GM12878 (cell line): ENCODE measurements at places on chromosomes 1 and 21.

DNA sequence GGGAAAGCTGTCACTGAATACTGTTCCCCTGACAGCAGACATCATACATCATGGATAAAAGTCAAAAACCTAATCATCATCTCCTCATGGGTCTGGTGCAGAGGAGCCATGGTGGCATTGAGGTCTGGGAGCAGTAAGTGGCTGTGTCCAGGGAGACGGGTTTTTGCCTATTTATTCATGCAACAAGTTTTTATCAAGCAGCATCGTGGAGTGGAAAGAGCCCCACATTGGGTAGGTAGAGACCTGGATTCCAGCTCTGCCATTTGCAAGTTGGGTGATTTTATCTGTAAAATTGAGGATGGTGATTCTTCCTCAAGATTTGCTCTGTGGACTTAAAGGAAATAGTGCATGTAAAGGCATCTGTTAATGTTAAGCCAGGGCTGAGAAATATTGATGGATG lies 4.2 kb downstream of the CACHD1 start:
- no peak for DNase-seq
- no peak overlapping the region for H3K4me3 ChIP-seq

GRCh38 chr1:164703960-164704411 lies 145.0 kb downstream of the PBX1 start:
- no peaks in the 10 kb centered on the region for H3K27me3 ChIP-seq
- H3K4me3 ChIP-seq: no peak overlapping the region
- no peak overlapping the region for H3K27ac ChIP-seq
- no peak for DNase-seq

GRCh38 chr1:234544087-234544579 lies 65.2 kb upstream of the TARBP1 start:
- no peak for DNase-seq
- H3K36me3 ChIP-seq: no peaks in the 10 kb centered on the region
- no peak overlapping the region for H3K4me3 ChIP-seq
- no peaks in the 10 kb centered on the region for H3K4me1 ChIP-seq
- H3K27me3 ChIP-seq: no peaks in the 10 kb centered on the region

DNA sequence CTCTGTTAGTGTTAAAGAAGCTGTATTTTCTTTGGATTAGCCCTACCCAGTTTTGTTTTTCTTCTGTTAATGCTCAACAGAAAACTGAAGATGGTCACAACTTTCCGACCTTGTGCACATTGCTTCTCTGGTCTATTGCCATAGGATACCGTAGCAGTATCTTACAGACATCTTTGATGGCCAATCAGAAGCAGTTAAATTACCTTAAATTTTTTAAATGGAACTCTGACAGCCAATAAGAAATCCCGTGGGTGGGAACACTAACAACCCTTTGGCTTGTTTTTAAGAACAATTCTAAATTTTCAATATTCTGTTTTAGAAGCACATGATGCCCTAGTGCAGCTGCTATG lies 17.2 kb downstream of the NFYC start:
- H3K27me3 ChIP-seq: no peaks in the 10 kb centered on the region
- peaks cover 24% of the 10 kb centered on the region for H3K4me1 ChIP-seq
- H3K27ac ChIP-seq: peak overlapping the region; percentile 82
- peak overlapping the region; percentile 77 for H3K4me3 ChIP-seq
- no peak for DNase-seq

DNA sequence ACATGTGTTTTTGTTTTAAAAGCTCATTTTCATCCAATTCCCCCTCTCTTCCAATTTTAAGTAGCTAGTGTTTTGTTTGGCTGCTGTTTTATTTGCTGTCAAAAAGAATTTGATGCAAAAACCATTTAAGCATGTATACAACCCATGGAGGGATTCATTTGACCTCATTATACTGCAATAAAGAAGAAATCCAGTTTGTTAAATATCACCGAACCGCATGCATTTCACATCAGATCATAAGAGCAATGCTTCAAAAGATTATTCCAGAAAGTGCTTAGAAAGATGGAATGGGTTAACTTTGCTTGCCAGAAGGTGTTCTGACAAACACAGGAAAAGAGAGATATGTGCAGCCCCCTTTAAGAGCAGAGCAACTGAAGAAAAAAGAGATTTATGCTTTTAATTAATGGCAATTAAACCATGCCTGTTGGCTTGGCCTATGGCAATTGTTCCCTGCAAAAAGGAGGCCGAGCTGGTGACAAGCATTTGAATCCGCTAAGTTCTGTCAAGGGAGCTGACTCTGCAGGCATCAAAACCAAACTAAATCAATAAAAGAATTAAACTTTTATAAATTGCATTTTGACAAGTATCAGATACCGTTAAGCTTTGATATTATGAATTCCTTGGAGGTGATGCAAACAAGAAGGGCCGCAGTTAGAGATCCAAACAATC lies 14.4 kb upstream of the BARHL2 start:
- no peaks in the 10 kb centered on the region for H3K4me1 ChIP-seq
- DNase-seq: no peak
- no peaks in the 10 kb centered on the region for H3K36me3 ChIP-seq
- H3K4me3 ChIP-seq: no peak overlapping the region

- H3K36me3 ChIP-seq: no peaks in the 10 kb centered on the region
- DNase-seq: no peak
- H3K27ac ChIP-seq: no peak overlapping the region
- no peaks in the 10 kb centered on the region for H3K4me1 ChIP-seq
- H3K27me3 ChIP-seq: no peaks in the 10 kb centered on the region; the same call in none of the 2 replicates
Measured at GRCh38 chr21:42684109-42684916, 30.9 kb downstream of the PDE9A start.

- H3K4me3 ChIP-seq: no peak overlapping the region
- H3K27ac ChIP-seq: no peak overlapping the region
- no peaks in the 10 kb centered on the region for H3K27me3 ChIP-seq
- H3K4me1 ChIP-seq: peaks cover 6% of the 10 kb centered on the region
- H3K36me3 ChIP-seq: no peaks in the 10 kb centered on the region; the same call in 1 of the 2 replicates
Measured at GRCh38 chr1:3863231-3863935, 6.1 kb downstream of the DFFB start.

GRCh38 chr1:15329104-15329820 lies 80.4 kb upstream of the EFHD2 start:
- no peaks in the 10 kb centered on the region for H3K4me1 ChIP-seq
- H3K4me3 ChIP-seq: no peak overlapping the region
- no peak for DNase-seq
- no peak overlapping the region for H3K27ac ChIP-seq

- H3K27ac ChIP-seq: peak overlapping the region; percentile 85
- peak overlapping the region; percentile 62; the same call in 1 of the 2 replicates for H3K4me3 ChIP-seq
- H3K4me1 ChIP-seq: peaks cover 49% of the 10 kb centered on the region
- no peaks in the 10 kb centered on the region for H3K36me3 ChIP-seq
- no peaks in the 10 kb centered on the region for H3K27me3 ChIP-seq
- no peak for DNase-seq
Measured at GRCh38 chr21:46610018-46610701, 5.3 kb upstream of the S100B start.

DNA sequence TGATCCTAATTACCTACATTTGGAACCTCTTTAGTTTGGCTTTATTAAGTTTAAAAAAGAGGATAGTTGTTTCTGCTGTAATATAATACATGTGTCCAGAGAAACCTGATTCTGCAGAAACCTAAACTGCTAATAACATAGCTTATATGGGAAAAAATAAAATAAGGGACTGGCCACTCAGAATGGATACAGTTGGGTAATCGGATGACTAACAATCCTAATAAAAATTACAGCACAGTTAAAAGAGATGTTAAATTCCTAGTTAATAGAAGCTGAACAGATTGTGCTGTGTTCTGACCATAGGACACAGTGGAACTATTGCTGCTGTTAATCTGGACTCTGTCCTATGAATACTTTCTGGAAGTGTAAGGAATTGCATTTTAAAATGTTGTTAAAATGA lies 16.0 kb downstream of the ARV1 start:
- H3K4me3 ChIP-seq: no peak overlapping the region
- peaks cover 39% of the 10 kb centered on the region for H3K36me3 ChIP-seq
- no peaks in the 10 kb centered on the region for H3K4me1 ChIP-seq
- DNase-seq: no peak

DNA sequence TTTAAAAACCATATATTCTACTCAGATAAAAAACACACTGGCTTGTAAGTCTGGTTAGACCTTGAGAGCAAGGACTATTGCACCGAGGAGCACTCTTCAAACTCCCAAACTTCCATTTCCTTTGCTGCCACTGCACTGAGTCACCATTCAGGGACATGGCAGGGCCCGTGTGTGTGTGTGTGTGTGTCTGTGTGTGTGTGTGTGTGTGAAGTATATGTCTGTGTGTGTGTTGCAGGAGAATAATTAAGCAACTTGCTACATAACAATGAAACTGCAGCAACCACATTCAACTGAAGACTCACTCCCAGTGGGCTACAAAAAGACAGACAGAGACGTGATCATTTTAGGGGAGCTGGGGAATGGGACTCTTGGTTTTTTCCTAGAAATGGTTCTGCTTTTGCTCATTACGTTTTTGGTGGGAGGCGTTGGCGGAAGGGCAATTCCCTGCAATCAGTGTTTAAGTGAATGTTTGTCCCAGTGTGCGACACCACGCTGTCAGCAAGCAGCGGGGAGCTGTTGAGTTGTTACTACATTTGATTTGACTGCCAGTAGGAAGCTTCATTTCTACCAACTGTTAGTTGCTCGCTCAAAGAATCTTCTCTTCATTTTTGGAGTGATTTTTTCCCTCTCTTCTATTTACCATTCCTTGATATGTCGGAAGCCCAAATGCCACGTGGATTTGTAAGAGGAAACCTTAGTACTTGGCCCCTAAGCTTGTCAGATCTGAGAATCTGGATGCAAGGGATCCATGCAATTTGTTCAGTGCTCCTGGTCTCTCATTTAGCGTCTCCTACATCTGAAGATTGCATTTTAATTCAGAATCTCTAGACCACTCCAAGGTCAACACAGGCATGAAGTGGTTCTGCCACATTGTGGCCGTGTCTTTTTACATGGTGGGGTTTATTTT lies 36.1 kb downstream of the ESRRG start:
- no peaks in the 10 kb centered on the region for H3K27me3 ChIP-seq
- H3K4me1 ChIP-seq: no peaks in the 10 kb centered on the region
- no peak for DNase-seq
- H3K4me3 ChIP-seq: no peak overlapping the region
- H3K27ac ChIP-seq: no peak overlapping the region
- no peaks in the 10 kb centered on the region for H3K36me3 ChIP-seq

- H3K4me1 ChIP-seq: peaks cover 6% of the 10 kb centered on the region
- no peak overlapping the region for H3K27ac ChIP-seq
- DNase-seq: peak; percentile 38
- H3K4me3 ChIP-seq: no peak overlapping the region
Measured at GRCh38 chr1:25608488-25609178, 8.0 kb upstream of the MAN1C1 start.

GRCh38 chr1:67634396-67634935 lies 50.5 kb upstream of the GADD45A start:
- H3K27me3 ChIP-seq: peaks cover 2% of the 10 kb centered on the region; the same call in 1 of the 2 replicates
- H3K27ac ChIP-seq: no peak overlapping the region
- H3K4me1 ChIP-seq: no peaks in the 10 kb centered on the region
- H3K4me3 ChIP-seq: no peak overlapping the region

DNA sequence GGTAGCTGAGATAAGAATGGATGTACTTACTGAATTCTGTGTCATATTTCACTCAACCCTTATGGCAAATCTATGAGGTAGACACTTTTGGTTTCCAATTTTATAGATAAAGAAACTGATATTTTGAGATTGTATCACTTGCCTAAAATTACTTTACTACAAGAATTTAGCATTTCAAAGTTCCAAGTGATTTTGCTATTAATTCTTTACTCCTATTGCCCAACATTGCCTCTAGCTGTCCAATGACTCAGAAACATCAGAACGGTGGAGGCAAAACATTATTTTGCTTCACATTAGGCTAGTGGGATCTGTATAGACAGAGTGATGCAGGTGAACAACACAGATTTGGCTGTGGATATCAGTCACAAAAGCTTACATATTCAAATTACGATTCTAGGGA lies 747.2 kb upstream of the NEGR1 start:
- H3K27me3 ChIP-seq: no peaks in the 10 kb centered on the region
- no peak overlapping the region for H3K27ac ChIP-seq
- H3K36me3 ChIP-seq: no peaks in the 10 kb centered on the region
- no peaks in the 10 kb centered on the region for H3K4me1 ChIP-seq
- no peak overlapping the region for H3K4me3 ChIP-seq
